Mucosa of gallbladder (tissue), 1 donor: ENCODE measurements at places on chromosomes 6 and 20. TPM values are rescaled to one million over a fixed set of nuclear protein-coding genes. Genes with fewer than 3 reads are reported as not detected.

GRCh38 chr6:108874470-108875160, 26.4 kb downstream of the ARMC2 start:
- no peak for DNase-seq

DNA sequence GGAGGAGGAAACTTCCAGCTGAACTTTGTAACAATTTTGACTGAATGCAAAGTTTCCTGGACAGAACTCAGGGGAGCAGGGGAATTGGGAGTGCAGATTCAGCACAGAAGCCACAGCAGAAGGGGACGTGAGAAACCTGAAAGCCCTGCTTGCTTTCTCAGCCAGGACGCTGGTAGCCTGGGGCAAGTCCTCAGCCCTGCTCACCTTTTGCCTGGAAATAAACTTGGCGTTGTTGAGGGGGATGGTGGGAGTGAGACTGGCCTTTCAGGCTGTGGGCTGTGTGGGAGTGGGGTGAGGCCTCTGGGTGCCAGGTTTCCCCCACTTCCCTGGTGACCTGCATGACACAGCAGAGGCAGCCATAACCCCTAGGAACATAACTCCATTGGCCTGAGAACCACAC, 238.1 kb upstream of the HS3ST5 start:
- DNase-seq = no peak

BNIP5 gene
- 7.4 TPM for total RNA-seq

PRR18 gene
- total RNA-seq = not detected

DNA sequence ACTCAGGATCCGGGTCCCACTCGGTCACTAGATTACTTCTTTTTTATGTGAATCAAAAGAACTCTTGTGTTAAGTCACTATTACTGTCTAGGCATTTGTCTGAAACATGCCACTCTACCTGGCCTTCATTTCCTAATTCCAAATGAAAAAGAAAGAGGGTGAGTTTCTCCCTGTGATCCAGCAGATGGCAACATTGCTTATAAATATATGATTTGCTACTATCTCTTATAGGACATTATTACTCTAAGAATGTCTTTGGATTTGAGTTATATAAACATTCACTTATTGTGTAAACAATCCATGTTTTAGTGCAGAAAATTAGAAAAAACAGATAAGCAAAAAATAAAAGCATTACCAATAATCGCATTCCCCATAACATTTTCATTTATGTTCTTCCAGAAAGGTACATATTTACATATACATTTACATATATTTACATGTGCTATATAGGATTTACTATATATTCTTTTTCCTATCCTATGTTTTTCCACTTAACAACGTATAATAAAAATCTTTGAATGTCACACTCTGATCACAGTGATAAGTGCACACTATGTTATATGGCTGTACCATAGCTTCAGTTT, 66.9 kb downstream of the FAXC start:
- no peak for DNase-seq

DNA sequence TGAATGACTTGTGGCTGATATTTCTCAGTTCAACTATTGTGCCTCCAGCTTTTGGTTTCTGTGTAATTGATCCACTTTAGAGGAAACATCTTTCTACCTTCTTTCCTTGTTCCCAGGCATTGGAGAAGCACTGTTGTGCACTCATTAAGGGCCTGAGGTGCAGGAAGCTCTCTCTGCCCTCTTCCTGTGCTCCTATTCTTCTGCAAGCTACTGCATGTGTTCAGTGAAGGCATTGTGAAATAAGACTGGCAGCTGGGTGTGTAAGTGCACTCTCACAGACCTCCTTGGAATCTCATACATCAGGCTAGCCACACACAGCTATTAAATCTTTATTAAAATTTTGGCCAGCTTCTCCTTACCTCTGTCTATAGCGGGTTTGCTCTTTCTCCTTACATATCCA, 177.8 kb downstream of the OGFRL1 start:
- DNase-seq = no peak

DNA sequence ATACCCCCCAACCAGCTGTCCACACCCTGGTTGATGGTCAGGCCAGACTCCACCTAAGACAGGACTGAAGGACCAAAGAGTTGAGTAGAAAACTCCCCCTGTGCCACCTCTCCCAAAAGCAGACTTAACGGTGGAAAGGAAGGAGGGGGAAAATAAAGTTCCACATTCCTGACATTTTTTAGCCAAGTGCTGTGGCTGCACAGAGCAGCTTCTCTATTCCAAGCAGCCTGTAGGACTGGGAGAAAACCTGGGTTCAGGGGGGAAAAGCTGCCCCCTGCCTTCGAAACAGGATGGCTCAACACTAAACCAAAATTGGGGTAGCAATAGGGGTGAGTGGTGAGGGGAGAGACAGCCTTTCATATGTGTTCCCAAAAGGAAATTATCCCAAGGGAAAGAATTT, 3.6 kb downstream of the TRAM2 start:
- no peak for DNase-seq
